HuH-7.5 (cell line): ENCODE measurements at places on chromosomes 5 and 9.

- DNase-seq, result peak; percentile 15
Observed at GRCh38 chr9:100011062-100011681, 87.6 kb downstream of the ERP44 start.

DNA sequence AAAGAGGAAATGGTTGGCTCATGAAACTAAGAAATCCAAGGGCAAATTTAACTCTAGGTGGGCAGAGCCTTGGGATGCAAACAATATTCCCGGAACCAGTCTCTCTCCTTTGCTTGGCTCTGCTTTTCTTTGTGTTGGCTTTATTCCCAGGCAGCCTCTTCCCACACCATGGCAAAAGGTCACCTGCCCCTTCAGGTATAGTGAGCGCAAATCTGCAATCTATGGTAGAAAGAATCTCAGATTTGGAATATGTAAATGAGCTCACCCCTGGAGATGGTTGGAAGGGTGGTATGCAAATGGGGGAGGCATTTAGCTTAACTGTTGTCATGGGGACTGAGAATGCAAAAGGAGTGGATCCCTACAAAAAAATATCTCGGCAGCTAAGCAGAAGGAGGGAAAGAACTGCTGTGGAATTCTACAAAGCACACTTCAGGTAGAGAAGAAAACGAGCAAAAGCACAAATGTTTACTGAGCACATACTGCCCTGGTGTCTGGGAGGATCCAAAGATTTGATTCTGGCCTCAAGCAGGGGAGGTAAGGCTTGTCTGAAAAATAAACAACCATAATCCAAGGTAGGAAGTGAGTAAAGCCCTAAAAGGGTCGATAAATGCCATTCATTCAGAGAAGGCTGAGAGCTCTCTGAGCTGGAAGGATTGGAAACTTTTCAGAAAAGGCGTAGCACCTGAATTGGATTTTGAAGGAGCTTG is 139.7 kb downstream of the TLE1 start:
- DNase-seq, result no peak

DNA sequence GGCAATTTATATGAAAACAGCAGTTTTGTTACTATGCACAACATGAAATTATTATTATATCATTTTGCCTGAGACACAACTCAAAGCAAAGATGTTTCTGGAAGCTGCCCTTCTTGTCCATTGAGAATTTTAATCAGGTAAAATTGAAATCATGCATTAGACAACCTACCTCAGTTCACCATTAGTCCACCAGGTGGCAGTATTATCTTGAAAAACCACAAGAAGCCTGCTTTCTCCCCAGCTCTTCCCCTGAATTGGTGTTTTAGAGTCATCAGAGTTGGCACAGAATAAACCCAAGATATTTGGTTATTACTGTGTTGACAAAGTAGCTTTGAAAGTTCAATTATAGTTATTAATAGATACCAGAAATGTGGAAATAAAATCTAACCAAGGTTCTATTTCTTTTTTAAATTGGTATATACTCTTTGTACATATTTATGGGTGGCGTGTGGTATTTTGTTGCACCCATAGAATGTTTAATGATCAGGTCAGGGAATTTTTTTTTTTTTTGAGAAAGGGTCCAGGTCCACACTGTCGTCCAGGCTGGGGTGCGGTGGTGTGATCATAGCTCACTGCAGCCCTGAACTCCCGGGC is 25.7 kb downstream of the UTP15 start:
- peak; percentile 29 for DNase-seq

- no peak for DNase-seq
Observed at GRCh38 chr9:127763918-127764384, 14.5 kb downstream of the SH2D3C start.

- DNase-seq, result no peak
Observed at GRCh38 chr9:6575324-6576034, 70.0 kb downstream of the GLDC start.

DNA sequence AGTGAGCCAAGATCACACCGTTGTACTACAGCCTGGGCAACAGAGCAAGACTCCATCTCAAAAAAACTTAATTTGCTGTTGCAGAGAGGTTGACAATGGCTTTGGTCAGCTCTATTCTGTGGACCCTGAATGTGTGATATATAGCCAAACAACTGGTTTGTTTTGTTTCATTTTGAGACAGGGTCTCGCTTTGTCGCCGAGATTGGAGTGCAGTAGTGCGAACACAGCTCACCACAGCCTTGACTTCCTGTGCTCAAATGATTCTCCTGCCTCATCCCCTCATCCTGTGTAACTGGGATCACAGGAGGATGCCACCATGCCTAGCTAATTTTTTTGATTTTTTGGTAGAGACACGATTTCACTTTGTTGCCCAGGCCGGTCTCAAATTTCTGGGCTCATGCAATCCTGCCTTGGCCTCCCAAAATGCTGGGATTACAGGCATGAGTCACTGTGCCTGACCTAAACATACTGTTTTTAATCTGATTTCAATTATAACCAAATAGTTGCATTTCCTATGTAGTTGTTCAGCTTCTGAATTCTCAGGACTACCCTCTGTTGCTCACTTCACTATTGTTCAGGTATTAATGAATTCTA is 9.8 kb downstream of the RNF183 start:
- no peak for DNase-seq

DNA sequence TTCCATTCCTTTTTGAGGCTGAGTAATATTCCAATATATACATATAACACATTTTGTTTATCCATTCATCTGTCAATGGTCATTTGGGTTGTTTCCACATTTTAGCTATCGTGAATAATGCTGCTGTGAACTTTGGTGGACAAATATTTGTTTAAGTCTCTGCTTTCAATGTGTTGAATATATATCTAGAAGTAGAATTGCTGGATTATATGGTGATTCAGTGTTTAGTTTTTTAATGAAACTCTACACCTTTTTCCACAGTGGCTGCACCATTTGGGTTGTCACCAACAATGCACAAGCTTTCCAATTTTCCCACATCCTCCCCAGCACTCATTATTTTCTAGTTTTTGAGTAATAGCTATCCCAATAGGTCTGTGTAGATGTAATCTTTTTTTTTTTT is 69.5 kb downstream of the ACTBL2 start:
- DNase-seq, result no peak
